Heart right ventricle (tissue), 16 donors: ENCODE measurements at places on chromosomes 2 and 18. TPM values are rescaled to one million over a fixed set of nuclear protein-coding genes. Genes with fewer than 3 reads are reported as not detected.

The PFN4 gene
- 1.6 TPM for total RNA-seq

DNA sequence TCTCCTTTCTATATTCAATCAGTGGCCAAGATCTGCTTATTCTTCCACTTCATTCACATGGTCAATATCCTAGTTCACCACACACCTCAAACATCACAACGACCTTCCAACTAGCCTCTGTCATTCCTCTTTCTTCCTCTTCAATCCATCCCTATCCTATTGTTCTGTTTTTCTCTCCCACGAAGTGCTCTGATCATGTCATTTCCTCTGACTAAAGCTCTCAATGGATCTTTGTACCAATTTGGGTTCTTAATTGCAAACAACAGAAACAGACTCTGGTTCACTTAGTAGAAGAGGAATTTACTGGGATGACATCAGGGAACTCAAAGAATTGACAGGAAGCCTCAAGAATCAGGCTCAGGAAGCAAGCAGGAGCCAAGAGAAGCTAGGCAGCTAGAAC lies 23.5 kb downstream of the WNT10A start:
- no peak for DNase-seq

DNA sequence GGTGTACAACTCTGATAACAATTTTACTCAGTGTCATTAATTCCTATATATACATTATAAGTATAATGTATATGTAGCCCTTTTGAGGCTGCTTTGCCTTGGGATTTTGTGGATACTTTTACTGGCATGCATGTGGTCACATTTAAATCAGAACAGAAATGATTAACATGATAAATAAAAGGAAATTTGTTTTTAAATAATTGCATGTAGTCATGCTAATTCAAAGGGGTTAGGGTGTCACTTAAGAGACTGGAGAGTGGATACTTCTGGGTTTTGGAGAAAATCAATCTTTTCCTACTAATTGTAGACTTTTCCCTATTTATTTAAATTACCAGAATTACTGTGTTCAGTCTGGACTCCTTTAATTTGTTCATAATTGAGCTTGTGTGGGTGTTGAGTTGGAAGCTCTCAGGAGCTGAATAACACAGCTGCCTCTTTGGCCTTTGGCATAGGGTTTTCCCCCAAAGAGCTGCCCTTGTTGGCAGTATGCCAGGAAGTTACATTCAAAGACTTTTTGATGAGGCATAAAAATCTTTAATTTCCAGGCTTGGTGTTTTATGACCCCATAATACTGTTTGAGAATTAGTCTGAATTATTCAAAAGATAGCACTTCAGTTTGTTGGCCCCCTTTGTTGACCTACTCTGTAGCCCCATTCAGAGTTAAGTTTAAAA lies 484.7 kb upstream of the NRP2 start:
- DNase-seq, result peak; percentile 20

The IL36RN gene
- not detected for total RNA-seq

The ATP6V1C2 gene
- 0.57 TPM for total RNA-seq

DNA sequence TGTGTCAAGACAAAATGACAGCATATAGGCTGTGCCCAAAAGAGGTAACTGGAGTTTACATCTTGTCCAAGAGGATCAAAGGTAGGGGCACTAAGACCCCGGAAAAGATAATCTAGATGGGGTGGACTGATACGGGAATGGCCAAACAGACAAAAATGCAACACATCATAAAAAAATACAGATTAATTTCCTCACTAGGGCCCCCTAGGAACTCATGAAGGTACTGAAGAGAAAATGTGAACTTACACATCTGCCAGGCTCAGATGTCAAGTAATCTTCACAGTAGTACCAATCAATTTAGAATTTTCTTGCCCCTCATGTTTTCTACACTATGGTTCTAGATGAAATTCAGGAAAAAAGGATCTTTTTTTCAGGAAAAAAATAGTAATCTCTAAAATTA lies 115.6 kb upstream of the REG3A start:
- no peak for DNase-seq

The UGT1A10 gene
- total RNA-seq, result not detected

The DSEL gene
- total RNA-seq, result 2.1 TPM

The CD8A gene
- total RNA-seq, result 0.40 TPM

The ZDBF2 gene
- total RNA-seq, result 9.8 TPM

The ANKAR gene
- total RNA-seq, result 4.4 TPM

GRCh38 chr2:195594248-195594647 lies 62.8 kb upstream of the SLC39A10 start:
- no peak for DNase-seq

The AKAIN1 gene
- not detected for total RNA-seq

DNA sequence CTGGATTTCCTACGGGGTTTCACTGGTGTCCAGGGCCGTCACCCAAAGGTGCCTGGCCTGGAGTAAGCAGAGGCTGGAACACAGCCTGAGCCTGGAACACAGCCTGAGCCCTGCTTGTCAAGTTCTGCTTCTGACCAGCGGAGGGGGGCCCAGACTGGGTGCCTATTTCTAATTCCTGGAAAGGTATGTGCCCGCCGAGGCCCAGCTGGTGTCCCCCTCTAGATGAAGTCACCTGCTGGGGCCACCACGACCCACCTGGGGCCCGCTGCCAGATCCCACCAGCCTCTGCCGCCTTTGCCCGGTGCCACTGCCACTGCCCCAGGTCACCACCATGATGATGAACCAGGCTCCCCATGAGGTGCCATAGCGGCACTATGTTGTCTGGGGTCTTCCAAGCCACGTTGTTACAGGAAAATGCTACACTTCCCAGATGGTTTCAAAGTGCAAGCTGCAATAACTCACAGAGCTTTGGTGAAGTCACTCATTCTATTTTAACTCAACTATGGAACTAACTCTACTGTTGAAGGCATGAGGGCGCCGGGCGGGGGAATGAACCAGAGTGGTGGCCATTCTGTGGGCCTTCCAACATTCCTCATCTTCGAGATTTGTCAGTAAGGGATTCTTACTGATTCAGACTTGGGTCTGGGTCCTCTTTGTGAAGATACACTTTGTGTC lies 40.9 kb upstream of the LAPTM4A start:
- no peak for DNase-seq

The KCNK3 gene
- total RNA-seq, result 5.5 TPM

GRCh38 chr2:177318613-177319012 lies 54.1 kb upstream of the NFE2L2 start:
- no peak for DNase-seq

GRCh38 chr2:8676191-8676920 lies 5.5 kb upstream of the ID2 start:
- DNase-seq, result peak; percentile 88

DNA sequence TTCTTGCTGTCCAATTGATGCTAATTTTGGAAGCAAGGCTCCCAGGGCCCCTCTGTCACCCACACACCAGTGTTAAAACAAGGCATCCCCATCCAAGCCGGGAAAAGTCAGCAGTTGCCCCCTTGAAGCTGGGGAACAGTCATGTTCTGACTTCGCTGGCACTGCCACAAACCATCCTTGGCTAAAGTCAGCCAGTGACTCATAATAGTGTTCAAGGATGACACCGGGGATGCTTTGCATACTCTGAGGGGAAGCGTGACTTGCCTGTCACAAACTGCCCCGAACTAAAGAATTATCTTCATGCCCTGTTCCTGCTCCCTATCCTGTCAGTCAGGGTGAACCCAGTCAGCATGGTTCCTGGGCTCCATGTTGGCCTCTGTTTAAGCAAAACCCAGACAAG lies 37.0 kb downstream of the TGFA start:
- DNase-seq, result no peak

- DNase-seq, result no peak
Measured at GRCh38 chr2:8579485-8580085, 102.3 kb upstream of the ID2 start.

The ALK gene
- total RNA-seq, result 0.05 TPM

DNA sequence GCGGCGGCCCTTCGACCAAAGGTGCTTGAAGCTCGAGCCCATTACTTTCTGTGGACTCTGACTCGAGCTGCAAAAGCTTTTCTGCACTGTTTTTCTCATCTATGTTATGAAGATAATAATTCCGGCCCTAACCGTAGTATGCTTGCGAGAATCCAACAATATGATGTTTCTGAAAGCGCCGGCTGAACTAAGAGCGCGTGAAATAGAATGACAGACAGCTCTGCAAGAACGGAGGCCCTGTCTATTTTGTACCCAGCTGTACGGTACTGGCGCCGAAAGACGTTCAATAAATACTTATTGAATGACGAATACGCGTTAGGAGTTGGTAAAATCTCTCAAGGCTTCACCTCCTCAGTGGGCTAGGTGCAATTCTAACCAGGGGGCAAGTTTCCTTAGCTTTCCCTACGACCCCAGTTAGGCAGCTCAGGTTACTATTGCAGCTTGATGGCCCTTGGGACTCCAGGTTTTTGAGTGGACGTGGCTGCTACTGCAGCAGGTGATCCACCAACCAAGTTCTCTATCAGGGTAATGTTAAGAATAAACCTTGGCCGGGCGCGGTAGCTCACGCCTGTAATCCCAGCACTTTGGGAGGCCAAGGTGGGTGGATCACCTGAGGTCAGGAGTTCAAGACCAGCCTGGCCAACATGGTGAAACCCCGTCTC lies 570 bp downstream of the SCRN3 start:
- DNase-seq, result no peak
